ENCODE measurements at places on chromosomes 12 and 14.

DNA sequence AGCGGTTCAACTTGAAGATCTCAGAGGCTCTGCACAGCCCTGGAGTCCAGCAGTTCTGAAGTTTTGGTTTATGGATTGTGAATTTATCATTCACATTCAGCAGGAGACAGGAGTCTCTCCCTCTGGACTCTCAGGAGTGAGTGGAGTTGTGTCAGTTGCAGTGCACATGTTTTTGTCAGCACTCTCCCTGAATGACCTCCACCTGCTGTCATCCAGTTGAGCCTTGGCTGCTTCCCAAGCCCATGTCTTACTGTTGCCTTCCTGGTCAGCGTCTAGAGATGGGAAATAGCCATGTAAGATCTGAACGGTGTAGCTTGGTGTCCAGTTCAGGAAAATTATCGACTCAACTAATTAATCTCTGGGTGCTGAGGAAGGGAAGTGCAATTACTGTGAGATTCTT is 133.2 kb downstream of the PRKCH start:
- no peak for DNase-seq

DNA sequence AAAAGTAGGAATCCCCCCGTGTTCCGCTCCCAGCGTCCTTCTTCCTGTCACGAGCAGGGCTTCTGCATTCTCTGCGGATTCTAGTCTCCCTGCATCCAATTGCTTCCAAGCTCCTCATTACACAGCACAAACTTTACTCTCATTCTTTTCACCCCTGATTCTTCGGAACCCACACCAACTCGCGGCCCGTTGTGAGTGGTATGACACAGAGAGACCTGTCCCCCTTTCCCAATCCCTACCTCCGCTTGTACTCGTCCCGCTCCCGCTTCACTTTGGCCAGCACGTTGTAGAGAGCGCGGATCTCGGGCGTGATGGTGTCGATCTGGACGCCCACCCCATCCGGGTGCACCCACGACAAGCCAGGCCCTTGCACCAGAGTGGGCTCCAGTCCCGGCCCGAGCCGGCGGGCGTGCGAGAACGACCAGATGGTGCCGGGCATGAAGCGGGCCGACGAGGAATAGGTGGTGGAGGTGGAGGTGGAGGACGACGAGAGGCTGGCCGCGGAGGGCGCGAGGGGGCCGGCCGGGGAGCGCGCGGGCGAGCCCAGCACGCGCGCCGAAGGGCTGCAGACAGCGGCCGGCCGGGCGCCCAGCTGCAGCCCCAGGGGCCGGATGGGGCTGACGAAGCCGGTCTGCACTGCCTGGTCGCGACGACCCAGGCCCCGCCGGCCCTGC is 687 bp downstream of the IFFO1 start:
- DNase-seq: no peak

DNA sequence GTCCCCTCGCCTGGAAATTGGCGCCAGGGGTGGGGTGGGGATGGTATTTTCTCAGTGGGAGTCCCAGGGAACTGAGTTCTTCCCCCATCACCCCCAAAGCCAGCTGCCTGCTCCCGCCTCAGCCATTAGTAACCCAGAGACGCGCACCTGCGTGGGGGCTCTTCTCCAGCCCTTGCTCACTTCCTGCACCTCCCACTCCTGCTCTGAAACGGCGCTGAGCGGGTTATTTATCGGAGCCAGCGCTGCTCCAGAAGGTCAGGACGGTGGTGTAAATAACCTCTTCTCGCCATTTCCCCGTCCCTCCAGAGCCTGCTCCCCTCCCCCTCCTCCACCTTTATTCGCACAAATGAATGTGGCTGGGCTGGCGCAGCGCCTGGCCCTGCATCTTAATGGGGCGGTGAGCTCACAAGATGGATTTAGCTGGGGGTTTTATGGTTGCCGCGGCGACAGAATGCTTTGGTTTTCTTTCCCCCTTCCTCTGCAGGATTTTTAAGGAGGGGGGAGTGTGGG is 12.2 kb downstream of the GPR84 start:
- no peak for DNase-seq

DNA sequence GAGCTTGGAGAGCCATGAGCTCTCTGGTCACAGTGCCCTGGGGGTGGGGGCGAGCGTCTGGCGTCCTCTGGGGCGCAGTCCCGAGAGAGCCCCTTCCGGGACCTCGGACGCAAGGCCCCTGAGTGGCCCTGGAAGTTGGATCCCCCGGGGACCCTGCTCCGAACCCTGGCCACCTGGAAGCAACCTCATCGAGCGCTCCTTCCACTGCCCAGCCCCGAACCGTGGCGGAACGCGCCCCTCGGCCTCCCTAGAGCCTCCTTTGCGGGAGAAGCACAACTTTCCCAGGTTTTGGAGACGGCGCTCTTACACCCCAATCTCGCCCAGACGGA is 1.2 kb downstream of the NOS1 start:
- no peak for DNase-seq

DNA sequence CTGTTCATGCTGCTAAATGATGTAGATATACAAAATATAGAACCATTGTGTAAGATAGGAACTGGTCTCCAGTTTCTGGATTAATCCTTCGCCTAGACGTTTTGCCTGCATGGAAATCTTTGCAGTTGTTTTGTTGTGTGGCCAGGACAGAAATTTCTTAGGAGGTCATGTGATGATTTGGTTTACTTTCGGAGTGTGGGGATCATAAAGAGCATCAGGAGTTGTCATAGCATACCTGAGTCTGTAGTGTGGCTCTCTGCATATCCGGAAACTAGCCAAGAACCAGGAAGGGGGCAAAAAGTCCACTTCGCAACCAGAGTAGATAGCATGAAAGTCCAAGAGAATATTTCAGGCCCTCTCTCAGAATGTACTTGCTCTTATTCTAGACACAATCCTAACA is 3.1 kb downstream of the SAMD4A start:
- no peak for DNase-seq

DNA sequence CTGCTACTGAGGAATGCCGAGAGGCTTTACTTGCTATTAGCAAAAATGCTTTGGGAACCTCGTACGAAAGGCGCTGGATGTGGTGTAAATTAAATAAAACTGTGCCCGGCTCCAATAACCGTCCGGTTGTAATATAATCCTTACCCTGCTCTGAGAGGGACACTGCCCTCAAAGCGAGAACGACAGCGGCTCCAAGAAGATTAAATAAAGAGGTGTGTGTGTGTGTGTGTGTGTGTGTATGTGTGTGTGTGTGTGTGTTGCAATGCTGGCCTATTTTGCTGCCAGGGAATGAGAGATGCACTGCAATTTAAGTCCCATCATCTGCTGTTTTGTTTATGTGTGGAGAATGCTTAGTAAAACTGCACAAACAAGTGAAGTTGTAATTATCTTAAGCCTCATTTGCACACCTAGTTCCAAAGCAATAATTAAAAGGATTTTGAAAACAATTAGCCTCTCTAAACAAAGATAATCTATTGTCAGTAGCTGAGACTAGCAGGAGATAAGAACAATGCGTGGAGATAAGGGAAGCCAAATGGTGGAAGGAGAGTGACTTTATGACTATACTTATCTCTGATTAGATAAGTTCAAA is 1.2 kb upstream of the SIX1 start:
- no peak for DNase-seq

DNA sequence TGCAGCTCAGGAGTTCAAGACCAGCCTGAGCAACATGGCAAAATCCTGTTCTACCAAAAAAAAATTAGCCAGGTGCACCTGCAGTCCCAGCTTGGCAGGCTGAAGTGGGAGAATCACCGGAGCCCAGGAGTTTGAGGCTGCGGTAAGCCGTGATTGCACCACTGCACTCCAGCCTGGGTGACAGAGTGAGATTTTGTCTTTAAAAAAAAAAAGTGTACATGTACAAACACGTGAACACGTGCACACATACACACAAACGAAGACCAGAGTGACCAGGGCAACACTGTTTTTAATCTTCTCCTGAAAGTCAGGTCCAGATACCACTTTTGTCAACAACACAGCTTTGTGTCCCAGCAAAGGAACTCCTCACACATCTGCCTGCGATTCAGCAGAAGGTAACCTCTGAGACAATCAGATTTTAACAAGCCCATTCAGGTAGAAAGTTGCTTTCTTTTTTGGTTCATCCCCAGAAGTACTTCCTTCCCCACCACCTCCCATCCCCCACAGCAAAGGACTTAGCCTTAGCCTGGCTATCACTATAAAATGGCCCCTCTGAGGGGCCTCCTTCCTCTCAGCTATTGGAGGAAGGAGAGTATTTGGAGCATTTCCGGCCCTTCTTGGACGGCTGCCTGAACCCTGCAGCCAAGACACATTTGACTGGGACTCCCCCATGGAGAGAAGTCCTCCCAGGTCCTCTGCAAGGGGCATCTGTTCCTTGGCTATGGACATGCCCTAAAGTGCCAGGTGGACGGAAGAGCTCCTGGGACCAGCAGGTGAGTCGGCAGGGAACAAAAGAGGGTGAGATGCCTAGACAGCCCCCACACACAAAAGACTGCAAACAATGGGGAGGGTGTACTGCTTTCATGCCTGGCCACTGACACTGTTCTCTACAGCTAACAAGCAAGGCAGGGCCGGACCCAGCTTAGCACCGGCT is 9.8 kb downstream of the CTDSP2 start:
- DNase-seq: peak; percentile 47

GRCh38 chr12:86710109-86710508 is 453.9 kb upstream of the MGAT4C start:
- no peak for DNase-seq

DNA sequence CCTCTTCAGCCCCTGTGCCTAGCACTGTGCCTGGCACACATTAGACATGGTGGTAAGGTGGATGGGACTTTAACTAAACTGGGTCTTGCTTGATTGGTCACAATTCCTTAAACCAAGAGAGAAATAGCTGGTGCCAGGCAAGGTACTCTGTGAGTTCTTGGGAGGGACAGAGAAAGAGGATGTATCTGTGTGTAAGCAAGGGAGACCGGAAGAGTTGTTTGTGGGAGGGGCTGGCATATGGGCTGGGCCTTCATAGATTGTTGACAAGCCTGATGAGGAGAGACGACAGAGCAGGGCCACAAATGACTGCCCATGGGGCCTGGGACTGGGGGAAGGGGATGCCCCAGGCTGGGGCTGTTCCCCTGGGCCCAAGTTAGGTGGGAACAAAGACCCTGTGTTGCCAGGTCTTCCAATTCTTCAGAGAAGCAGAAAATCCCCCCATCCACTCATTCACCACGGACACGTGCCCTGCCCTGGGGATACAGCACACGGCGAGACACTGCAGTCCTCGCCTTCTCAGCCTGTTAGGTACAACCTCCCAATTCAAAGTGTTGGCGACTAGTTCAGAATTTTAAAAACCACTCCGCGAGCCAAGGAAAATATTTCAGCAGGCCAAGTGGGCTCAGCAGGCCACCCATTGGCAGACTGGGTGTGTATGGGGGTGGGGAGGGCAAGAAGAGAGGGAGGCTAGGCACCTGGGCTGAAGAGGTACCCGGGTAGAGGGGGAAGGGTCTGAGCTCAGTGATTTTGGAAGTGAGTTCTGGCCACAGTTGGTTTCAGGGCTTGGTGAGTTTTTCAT is 11.4 kb upstream of the CYP46A1 start:
- DNase-seq: peak; percentile 24

DNA sequence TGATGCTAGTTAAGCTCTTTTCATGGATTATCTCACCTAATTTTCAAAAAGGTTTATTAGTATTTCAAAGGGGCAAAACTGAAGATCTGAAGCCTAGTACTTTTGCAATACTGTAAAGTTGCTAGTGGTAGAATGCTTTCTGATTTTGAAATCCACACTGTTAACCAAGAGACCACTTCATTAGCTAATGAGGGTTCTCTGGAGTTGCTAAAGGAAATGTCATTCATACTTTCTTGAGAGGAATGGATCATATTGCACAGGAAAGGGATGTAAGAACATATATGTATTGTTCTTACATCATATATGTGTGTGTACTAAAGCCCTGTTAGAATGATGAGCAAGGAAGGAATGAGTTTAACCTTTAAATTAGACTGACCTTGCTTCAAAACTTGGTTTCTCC is 39.0 kb upstream of the LDHB start:
- no peak for DNase-seq

GRCh38 chr12:118420673-118421072 is 44.3 kb downstream of the SUDS3 start:
- DNase-seq: no peak

DNA sequence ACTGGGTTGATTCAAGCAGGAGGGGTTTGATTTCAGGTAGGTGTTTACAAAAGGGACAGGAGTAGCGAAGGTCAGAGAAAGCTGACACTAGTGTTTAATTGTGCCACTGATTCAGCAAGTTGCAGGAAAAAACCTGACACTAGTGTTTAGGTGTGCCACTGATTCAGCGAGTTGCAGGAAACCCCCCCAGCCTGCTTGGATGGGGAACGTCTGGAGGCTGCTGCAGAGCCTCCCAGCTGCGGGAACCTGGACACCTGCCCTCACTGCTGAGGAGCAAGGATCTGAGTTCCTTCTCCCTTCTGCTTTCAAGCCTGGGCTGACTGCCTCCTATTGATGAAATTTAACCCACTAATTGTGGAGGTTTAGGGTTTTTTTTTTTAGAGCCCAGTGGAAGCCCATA is 84.2 kb downstream of the AVPR1A start:
- no peak for DNase-seq

- peak; percentile 4 for DNase-seq
These were observed 57.5 kb downstream of the PLEKHA5 start for GRCh38 chr12:19186722-19187661.

GRCh38 chr14:22332686-22333421 is 256.2 kb downstream of the DAD1 start:
- no peak for DNase-seq

GRCh38 chr14:22300646-22301045 is 288.4 kb downstream of the DAD1 start:
- no peak for DNase-seq

- DNase-seq: no peak
These were observed 84.3 kb upstream of the PTPRQ start for GRCh38 chr12:80359703-80360102.

DNA sequence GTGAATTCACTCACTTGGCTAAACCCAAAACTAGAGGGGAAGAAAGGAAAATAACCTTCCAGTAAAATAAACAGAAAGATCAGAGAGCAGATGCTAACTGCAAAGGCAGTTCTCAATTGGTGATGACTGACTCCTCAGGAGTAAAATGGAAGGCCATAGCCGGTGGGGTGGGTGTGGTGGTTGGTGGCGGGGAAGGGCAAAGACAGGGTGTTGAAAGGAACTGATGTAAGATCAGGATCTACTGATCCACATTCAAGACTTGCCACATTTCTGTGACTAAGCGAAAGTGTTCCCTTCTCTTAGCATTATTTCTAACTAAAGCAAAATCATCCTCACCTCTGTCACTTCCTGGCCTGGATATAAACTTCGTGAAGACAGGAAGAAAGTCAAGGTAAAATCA is 26.3 kb upstream of the TC2N start:
- DNase-seq: no peak

All from central memory CD4-positive, alpha-beta T cell (primary cell).